ENCODE measurements at places on chromosomes 16 and 17.

GRCh38 chr16:68332411-68333121 is 21.7 kb downstream of the PRMT7 start:
- DNase-seq = peak; percentile 38

- DNase-seq = peak; percentile 53
Measured at GRCh38 chr17:57881783-57882351, 32.0 kb upstream of the MRPS23 start.

DNA sequence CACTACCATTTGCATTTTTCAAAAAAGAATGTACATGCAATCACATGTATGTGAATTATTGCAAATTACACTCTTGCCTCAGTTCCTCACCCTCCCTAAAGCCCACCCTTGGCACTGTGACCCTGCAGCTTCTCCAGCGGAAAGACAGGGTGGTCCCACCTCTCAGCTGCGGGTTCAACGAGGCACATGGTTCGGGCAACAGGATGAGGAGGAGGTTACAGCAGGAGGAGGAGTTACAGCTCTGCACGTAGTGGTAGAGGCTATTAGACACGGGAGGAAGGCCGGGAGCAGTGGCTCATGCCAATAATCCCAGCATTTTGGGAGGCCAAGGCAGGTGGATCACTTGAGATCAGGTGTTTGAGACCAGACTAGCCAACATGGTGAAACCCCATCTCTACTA is 5.2 kb downstream of the C16orf95 start:
- no peak for DNase-seq

DNA sequence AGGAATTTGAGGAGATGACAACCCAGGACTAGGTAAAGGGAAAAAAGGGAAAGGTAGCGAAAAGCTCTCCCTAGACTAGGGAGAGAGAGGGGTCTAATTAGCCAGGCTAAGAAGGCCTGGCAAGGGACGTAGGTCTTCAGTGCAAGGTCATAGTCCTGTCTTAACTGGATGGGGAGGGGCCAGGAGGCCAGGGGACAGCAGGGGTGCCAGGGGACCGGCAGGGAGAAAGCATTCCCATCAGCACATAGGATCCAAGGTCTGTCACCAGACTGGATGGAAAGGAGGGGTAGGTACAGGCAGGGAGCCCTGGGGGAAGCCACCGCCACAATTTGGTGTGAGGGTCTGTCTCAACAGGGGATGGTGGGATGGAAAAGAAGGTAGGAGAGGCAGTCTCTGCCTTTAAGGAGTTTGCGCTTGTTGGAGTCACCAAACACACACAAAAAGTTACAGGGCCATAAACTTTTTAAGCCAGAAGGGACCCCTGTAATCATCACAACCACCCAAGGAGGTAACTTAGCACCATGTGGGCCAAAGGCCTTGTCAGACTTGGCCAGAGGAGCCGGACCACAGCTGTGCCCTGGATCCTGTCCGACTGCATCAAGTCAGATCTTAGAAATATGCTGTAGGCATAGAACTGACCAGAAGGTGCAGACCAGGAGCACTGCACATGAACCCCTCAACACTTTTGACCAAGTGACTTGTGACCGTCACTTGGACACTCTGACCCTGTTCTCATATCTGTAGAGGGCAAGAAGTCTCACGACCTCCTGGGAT is 10.0 kb downstream of the AXIN2 start:
- DNase-seq = no peak

GRCh38 chr16:68454920-68455435 is 6.7 kb upstream of the SMPD3 start:
- no peak for DNase-seq

GRCh38 chr16:87278191-87279093 is 38.8 kb downstream of the C16orf95 start:
- peak; percentile 63 for DNase-seq

DNA sequence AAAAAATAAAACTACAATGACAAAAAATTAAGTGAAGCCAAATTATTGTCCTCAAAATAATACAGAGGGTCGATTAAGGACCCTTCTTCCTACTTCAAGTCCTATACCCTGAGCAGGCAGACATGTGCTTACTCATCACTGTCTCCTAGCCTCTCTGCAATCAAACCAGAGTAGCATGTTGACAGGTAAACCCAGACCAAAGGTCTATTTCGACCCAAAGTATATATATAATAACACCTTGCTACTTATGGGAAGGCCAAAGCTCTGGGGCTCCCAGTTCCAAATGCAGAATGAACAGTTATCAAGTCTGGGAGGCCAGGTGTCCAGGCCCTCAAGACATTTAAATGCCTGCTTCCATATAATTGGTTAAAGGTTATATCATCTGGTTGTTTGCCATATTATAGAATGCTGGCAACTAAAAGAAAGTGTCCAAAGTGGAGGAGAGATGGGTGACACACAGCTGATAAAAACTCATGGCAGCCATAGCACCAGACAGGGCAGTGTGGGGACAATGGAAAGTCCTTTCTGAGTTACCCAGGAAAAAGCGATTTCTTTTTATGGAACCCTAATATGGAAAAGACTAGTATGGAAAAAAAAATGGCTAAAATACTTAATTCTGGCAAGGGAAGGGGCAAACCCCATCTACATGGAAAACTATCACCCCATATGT is 53.6 kb downstream of the N4BP1 start:
- no peak for DNase-seq

- no peak for DNase-seq
Measured at GRCh38 chr17:71914812-71915211, 206.0 kb upstream of the SOX9 start.

GRCh38 chr17:3914312-3914670 is 2.0 kb downstream of the P2RX1 start:
- no peak for DNase-seq

DNA sequence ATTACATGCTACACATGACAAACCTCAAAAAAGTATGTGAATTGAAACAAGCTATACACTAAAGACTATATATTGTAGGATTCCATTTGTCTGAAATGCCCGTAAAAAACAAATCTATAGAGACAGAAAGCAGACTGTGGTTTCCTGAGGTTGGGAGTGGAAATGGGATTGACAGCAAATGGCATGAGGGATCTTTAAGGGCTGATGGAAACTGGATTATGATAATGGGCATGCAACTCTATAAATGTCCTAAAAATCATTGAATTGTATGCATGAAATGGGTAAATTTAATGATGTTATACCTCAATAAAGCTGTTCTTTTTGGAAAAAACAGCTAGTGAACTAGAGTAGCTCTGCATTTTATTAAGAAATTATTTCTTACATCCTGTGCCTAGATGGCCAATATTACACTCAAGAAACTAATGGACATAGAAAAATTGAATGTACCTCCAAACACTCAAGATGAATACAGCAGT is 416 bp upstream of the ANKS4B start:
- no peak for DNase-seq

DNA sequence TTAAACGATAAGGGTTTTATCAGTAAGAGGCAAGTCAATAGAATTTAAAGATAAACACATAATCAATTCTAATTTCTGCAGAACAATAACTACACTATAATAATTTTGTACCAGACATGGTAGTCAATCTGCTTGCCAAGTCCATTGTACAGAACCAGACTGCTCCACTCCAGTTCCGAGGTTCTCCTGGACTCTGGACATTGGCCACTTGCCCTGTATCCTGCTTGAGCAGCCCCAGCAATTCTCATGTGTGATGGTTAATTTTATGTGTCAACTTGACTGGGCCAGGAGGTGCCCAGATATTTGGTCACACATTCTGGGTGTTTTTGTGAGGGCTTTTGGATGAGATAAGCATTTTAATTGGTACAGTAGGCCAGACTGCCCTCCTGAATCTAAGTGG is 384.6 kb downstream of the SLC39A11 start:
- no peak for DNase-seq

Measured in skin of body (tissue), 3 donors.